MV-4-11 (cell line): ENCODE measurements at places on chromosomes 2 and 18.
A peak's percentile ranks its signal among the peaks of the same experiment; 100 is the strongest.

GRCh38 chr2:31204783-31205182 lies 12.5 kb downstream of the CAPN14 start:
- DNase-seq, result no peak

DNA sequence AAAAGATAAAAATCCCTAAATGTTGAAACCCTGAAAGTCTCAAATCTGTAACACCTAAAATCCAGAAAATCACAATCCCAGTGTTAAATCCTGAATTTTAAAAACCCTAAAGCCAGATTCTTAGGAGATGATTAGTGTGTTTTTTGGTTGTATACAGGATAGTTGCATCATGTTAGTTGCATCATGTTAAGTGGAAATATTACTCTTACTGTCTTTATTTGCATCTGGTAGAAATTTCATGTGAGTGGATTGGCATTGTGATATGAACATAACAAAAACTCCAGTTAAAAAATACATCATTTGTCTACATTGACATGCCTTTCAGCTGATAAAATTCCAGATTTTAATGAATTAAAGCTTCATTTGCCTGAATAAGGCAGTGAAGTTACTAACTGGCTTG lies 683.1 kb upstream of the ACVR2A start:
- DNase-seq, result no peak

- DNase-seq, result no peak
Measured at GRCh38 chr2:26459991-26460612, 17.8 kb downstream of the OTOF start.

- no peak for DNase-seq
Measured at GRCh38 chr2:63374341-63374740, 213.9 kb downstream of the WDPCP start.

- no peak for DNase-seq
Measured at GRCh38 chr2:58543442-58543841, 302.3 kb upstream of the FANCL start.

- no peak for DNase-seq
Measured at GRCh38 chr2:230912046-230912445, 13.0 kb downstream of the GPR55 start.

DNA sequence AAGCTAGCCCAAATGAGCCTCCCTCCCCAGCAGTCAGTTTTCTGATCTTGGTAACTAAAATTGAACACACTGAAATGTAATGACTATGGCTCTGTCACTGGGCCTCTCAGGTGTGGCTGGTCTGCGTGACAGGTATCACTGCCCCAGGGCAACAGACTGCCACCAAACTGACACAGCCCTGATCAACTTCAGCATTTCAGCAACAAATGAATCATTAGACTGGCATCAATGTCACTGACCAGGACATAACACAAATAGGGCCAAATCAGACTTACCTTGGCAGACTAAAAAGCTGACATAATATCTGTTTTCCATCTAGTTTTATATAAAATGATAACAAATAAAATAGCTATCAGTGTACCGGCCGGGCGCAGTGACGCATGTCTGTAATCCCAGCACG lies 290.8 kb upstream of the CHAC2 start:
- DNase-seq, result no peak

DNA sequence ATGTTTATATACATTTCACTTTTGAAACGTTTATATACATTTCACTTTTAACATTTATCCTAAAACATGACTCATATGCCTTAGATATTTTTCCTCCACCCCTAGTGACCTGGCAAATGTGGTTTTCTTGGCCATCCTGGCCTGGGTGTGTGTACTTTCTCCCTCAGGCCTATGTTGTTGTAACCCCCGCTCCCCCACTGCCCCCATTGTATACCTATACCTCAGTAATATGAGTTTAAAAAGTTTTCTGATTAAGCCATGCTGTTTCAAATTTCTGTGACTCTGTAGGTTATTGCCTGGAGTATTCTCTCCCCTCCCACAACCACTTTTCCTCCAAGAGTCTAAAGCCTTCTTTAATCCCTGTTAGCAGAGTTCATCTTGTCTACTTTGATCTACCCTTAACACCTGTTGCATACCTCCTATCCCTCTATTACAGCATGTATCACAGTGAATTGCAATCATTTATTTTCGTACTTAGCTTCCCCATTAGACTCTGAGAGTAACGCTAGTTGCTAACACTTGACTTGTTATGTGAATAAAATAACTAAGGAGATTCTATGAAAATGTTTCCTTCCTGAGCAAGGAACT lies 67.9 kb downstream of the LCLAT1 start:
- no peak for DNase-seq

DNA sequence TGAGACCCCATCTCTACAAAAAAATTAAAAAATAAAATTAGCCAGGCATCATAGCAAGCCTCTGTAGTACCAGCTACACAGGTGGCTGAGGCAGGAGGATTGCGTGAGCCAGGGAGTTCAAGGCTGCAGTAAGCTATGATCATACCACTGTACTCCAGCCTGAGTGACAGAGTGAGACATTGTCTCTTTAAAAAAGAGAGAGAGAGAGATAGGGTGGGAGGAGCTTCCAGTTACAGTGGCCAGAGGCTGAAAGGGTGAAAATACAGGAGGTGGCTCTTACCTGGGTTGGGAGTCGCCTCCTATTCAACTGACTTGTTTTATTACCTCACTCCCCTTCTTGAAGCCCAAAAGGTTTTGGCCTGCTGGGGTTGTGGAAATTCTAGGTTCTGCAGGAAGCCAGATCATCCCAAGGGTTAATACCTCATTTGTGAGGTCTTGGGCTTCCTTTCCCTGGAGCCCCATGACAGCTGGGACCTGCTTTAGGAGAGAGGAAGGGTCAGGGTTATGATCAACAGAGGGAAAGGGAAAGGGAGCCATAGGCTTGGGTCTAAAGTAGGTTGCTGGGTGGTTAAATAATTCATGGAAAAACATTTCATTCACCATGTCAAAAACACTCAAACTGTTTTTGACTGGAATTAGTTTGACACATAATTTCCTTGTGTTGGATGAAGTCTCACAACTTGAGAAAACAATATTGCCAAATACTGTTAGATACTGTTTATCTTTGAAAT lies 17.4 kb downstream of the DYNC2LI1 start:
- no peak for DNase-seq

DNA sequence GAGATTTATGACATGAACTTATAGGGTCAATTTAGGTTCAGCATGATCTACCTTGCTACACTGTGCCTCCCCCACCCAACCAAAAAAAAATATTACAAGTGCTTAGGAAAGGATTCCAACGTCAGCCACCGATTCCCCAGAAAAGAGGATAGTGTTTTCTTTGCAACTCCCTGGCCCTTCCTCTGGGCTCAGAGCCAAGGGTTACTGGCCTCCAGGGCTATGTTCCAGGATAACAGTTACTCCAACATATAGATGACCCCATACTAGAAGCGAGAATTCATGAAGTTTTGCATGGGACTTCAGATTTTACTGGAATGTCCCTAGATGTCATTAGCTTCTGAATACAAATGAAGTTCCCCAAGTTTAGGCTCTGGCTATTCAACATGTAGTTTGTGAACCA lies 172.1 kb downstream of the UPP2 start:
- DNase-seq, result no peak

DNA sequence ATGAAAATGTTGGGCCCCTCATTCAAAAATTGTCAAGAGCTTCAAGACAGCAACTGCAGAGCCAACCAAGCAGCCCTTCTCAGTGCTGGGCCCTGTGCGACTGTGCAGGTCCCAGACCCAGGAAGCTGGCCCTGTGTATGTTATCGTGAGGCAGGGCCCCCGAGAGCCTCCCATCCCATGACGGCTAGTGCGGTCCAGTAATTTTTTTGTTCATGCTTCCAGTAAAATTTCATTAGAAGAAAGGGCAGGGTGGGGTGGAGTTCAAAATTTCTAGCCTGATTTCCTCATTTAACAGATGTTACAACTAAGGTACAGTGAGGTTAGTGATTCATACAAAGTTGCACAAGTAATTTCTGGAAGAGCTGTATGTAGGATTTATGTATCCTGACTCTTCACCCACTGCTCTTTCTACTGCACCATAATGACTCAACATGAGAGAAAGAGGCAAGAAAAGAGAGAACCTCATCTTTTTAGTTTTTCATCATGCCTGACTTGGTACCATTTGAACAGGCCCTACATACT lies 105.5 kb downstream of the ZEB2 start:
- peak; percentile 97 for DNase-seq

- no peak for DNase-seq
Measured at GRCh38 chr2:174563530-174564282, 33.9 kb downstream of the WIPF1 start.

GRCh38 chr2:27890924-27891672 lies 569 bp downstream of the BABAM2 start:
- DNase-seq, result peak; percentile 81

DNA sequence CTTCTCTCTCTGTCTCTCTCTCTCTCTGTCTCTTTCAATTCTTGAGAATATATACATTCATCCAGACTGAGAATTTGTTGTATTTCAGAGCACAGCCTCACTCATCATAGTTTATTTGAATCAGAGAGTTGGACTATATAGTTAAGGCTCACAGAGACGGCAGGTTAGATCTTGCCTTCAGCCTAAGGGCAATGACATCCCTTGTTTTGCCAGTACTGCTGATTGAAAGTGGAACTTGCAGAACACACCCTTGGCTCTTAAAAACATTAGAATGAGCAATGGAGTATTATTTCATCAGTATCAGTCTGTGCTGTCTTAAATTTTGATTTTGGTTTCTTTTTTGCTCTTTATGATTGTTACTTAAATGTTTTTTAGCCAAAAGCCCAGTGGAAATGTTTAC lies 62.0 kb upstream of the DSG1 start:
- no peak for DNase-seq

DNA sequence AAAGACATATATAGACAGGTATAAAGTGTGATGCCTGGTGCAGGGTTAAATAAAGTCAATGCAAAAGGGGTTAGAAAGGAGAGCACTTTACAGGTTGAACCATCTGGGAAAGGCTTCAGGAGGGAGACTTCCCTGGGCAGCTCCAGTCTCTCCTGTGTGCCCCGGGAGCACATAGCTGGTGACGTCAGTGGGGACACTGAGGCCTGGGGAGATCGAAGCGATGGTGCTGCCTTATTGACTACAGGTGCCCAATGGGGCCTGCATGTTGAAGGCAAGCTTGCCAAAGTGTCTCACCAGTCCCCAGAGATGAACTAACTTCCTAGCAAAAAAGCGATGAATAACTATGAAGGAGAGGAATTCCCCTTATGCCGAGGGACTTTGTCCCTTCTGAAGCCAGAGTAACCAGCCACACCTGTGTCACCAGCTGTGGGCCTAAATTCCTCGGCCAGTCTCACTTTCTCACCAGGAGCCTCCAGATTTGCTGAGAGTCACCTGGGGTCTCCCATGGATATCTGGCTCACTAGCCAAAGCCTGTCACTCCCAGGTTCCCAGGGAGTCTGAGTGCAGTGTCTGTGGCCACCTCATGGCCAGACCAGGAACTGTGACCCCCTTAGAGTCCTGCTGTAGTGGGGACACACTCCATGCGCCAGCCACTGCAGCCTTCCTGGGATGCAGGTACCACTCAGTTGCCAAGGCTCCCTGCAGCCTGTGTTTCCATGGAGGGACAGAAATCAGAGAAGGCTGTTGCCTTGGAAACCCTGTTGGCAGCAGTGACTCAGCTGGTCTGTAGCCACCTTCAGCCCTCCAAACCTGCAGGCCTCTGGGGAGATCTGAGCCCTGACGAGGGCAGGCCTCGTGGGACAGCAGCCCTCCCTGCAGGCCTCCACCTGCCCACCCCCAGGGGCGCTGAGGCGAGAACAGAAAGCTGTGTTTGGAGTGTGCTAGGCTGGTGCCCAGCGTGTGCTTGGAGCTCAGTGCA lies 128.7 kb downstream of the CTIF start:
- no peak for DNase-seq

GRCh38 chr2:39549718-39550464 lies 112.8 kb upstream of the MAP4K3 start:
- no peak for DNase-seq

GRCh38 chr2:150391779-150392178 lies 95.7 kb downstream of the RND3 start:
- no peak for DNase-seq

GRCh38 chr2:72623481-72623880 lies 202.4 kb downstream of the EXOC6B start:
- no peak for DNase-seq

DNA sequence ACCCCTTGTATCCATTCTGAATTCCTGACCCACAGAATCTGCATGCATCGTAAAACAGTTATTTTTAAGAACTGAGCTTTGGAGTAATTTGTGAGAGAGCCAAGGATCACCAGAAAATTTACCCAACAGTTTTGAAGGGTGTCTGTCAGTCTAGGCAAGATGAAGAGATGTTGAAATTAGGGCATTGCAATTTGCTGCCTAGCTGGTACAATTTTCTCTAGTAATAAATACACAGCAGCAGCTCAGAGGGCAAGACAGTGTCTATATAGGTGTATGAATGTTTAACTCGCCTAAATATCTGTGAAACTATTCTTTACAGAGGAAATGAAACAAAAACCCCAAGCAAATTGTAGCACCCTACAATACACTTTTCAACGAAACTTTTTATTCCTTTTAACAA lies 377.8 kb upstream of the POU3F3 start:
- no peak for DNase-seq

DNA sequence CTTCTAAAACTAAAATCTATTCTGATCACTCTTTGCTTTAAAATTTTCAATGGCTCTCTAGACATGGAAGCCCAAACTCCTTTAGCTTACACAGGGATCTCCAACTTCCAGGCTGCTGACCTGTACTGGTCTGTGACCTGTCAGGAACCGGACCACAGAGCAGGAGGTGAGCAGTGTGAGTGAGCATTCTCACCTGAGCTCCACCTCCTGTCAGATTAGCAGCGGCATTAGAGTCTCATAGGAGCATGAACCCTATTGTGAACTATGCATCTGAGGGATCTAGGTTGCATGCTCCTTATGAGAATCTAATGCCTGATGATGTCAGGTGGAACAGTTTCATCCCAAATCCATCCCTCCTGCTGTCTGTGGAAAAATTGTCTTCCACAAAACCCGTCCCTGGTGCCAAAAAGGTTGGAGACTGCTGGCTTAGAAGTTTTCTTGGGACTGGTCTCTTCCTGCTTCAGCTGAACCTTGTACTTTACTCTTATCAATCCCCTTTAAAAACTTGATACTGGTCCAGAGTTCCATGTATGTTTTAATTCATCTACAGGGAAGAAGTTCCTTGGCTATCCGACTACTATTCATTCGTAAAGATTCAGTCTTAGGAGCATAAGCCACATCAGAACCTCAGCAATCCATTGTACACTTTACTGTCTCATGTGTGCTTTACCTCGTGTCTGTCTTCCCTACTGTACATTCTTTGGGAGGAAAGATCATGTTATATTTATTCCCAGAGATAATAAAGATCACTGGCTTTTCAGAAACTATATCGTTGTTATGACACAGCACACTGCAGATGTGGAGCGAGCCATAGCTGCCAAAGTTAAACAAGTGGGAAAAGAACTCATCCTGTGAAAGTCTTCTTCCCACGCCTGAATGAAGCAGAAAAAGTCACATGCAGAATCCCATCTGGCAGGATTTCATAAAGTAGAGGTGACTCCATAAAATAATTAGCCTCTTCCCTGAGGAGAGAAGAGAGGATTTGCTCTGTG lies 183.8 kb downstream of the LRATD1 start:
- DNase-seq, result no peak
